Right atrium auricular region (tissue), 2 donors: ENCODE measurements at places on chromosomes 16 and 17. TPM values are rescaled to one million over a fixed set of nuclear protein-coding genes. Genes with fewer than 3 reads are reported as not detected.

TMEM238L gene
- not detected for total RNA-seq

HSD17B1 gene
- total RNA-seq = 0.39 TPM

ATAD5 gene
- 0.35 TPM for total RNA-seq

CES5A gene
- not detected for total RNA-seq

SLC16A13 gene
- total RNA-seq = 0.71 TPM

DNA sequence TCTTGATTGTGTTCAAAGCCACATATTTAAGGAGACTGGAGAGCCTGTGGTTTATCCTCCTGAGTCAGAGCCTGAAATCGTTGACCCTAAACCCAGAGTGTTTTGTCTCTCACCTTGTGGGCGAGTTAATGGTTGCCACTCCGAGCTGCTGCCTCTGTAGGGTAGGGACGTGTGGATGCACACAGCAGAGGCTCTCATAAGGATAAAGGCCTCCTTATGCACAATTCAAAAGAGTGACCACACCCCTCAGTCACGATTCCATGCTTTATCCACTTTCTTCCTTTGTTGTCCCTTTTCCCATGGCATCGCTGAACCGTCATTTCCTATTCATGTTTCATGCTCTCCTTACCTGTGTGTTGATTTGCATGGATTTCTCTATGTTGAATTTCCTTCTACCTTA is 805.0 kb upstream of the RBFOX1 start:
- no peak for DNase-seq

GRCh38 chr17:17527534-17527933 is 31.3 kb upstream of the RASD1 start:
- no peak for DNase-seq

DNA sequence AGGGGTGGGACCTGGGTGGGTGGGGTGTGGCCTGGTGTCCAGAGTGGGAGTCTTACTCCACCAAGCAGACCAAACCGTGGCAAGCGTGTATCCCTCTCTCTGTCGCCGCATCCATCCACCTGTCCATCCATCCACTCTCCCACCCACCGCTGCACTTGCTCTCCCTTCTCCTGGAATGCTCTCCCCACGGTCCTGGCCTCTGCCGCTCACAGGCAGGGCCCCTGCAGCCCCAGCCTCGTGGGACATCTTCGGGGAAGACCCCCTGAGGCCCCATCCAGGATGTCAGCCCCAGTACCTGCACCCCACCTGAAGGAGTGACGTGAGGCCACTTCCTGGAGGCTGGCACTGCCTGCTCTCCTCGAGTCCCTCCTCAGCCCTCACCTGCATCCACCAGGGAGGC is 189.5 kb upstream of the GSE1 start:
- DNase-seq = no peak
